Cardiac muscle cell (in vitro differentiated cells and primary cell): ENCODE measurements at places on chromosomes 11 and 22.

GRCh38 chr11:14336507-14337503 lies 22.2 kb downstream of the RRAS2 start:
- DNase-seq: no peak

DNA sequence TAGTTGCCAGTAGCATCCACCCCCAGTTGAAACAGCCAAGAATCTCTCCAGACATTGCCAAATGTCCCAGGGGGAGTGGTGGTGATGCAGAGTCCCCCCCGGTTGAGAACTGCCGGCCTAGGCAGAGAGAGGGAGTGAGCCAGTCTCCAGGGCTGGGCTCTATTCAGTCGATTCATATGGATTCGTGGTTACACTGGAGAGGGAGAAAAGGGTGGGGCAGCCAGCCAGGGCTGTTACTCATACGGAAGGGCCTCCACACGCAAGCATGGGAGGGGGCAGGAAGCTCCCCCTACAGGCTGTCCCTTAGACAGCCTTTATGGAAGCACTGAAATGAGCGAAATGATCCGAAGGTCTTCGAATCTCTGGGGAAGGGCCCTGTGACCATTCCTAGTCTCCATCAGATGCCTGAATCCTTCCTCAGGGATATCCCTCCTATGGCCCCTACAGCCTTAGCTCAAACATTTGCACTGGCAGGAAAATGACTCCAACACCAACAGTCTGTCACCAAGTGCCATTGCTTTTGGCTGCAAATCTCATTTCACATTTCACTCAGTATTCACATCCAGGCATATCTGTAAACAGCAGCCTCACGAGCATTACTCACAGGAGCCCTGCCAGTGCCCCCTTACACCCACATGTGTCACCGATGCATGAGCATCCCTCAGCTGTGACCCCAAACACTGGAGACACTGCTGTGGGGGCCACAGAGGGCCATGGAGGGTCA lies 18.4 kb upstream of the TLCD5 start:
- no peak for DNase-seq

- peak; percentile 50 for DNase-seq
Observed at GRCh38 chr11:114026355-114026754, 33.2 kb upstream of the ZBTB16 start.

GRCh38 chr22:38413085-38414008 lies 41.7 kb downstream of the KCNJ4 start:
- DNase-seq: peak; percentile 16

DNA sequence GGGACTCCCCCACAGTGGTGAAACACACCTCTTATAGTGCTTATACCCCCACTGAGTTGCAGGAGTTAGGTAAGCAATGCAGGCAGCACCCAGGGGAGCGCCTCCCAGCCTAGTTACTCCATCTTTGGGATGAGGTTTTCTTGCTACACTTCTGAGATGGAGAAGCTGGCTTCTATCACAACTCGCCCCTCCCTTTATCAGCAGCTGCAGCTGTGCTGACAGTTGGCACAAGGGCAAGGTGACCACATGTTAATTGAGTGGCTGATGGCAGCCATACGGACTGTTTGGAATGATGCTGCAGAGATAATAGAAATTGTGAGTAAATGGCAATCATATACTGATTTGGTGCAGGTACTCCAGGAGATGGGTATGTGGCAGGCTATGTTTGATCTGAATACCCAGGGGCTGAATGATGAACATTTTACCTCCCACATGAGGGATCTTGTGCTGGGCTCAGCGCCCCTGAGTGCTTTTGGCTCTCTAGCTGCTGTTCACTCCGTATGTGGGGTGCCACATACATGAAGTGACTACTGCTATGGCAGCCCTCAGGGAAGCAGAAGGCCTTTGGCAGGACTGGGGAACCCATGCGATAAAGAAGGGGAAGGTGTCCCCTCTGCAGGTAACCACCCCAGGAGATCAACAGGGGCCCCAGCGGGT lies 29.2 kb upstream of the KCNA4 start:
- no peak for DNase-seq

GRCh38 chr11:35250621-35251020 lies 111.7 kb downstream of the CD44 start:
- no peak for DNase-seq

GRCh38 chr22:29306175-29306834 lies at the start of gene GAS2L1:
GAS2L1 (plus strand) TSS chr22:29306650; CDS start chr22:29308106, 1,456 bp downstream.
- peak; percentile 89 for DNase-seq

GRCh38 chr22:35394011-35394312 lies 6.0 kb upstream of the MCM5 start:
- DNase-seq: no peak

DNA sequence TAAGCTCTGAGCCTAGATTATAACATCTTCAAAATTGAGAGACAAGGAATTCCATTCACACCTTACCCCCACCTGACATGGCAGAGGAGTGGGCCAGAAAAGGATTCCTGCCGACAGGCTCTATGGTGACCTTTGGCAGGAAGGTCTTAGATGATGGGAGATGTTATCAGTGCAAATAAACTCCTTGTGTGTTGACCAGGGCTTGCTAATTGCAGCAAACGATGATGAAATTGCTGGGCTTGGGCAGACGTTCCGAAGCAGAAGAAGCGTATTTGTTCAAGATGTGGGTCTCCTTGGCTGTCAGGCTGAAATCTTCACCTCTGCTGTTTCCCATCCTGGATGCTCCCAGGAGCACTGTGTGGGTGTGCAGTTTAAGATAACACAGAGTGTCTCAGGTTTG lies 183.7 kb upstream of the CADM1 start:
- DNase-seq: no peak

- DNase-seq: no peak
Observed at GRCh38 chr11:57643802-57644201, 5.9 kb downstream of the YPEL4 start.

DNA sequence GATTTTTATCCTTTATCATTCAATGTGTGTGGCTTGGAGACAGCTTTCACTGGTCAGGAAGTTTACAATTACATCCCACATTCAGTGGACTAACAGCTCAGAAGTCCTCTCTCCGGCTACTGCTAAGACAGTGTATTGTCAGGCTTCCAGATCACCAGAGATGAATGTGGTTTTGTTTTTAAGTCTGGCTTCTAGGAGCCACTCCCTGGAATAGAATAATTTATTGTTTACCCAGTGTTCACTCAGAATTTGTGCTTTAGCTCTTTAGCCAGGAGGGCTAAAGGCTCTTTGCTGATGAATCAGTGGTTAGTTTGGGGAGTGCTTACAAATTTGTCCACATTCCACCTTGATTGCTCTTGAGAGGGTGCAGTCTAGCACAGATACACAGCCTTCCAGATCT lies 26.5 kb downstream of the TRIM77 start:
- no peak for DNase-seq

DNA sequence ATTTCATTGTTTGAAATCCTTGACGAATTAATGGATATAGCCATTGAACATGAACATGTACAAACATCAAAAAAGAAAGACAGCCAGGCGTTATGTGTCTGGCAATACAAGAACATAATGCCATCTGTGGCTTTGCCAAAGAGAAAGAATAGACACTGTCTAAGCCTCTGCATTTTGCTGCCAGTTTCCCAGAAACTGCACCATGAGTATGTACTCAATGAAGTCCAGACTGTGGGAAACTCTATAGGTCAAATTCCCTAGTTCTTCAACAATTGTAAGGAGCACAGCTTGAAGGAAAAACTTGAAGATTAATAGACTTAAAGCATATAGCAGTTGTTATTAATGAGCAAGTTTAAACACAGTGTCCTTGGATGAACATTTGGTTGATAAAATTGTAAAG lies 71.3 kb downstream of the BBOX1 start:
- no peak for DNase-seq

DNA sequence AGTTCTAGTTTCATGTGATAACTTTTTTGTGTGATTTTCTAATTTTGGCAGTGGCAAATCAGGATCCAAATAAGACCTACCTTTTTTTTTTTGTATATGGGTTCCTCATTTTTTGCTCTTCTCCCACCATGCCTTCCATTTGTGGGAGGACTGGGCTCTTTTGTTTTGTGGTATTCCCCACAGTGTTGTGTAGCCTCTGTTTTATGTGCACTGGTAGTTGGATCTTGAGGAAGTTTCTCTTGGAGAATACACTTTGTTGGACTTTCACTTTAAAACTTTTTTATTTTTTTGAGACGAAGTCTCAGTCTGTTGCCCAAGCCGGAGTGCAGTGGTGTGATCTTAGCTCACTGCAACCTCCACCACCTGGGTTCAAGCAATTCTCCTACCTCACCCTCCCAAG lies 39.7 kb downstream of the PPP6R3 start:
- no peak for DNase-seq

GRCh38 chr22:38191055-38191454 lies 9.4 kb upstream of the PLA2G6 start:
- no peak for DNase-seq

DNA sequence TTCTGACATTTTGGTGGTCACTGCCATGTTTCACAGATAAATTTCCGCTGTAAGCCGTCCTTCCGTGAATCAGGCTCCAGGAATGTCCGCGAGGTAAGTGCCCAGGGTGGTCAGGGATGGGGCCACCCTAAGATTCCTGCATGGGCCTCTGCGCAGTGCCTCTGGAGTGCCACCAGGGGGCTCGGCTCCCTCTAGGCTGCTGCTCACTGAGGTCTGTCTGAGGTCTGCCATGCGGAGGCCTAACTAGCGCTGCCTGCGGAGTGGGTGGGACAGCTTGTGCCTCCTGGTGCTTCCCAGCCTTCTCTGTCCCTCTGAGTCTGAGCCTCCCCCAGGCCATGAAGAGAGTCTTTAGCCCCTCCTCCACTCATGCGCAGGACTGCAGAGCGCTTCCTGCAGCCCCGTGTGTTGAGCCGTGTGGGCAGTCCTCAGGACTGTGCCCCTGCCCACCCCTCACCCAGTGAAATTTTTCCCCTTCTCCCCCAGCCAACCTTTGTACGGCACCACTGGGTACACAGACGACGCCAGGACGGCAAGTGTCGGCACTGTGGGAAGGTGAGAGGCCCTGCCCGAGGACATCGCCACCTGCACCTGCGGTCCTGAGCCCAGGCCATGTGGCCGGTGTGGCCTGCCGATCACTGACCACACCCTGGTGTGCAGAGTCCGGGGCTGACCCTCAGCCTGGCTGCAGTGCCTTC lies 11.9 kb upstream of the MDK start:
- DNase-seq: peak; percentile 88

- DNase-seq: peak; percentile 46
Observed at GRCh38 chr22:43828998-43829782, 17.1 kb upstream of the EFCAB6 start.

- peak; percentile 55 for DNase-seq
Observed at GRCh38 chr11:72239849-72240460, 4.0 kb downstream of the PHOX2A start.

GRCh38 chr22:48258064-48258701 lies 1495.7 kb downstream of the TBC1D22A start:
- DNase-seq: no peak

DNA sequence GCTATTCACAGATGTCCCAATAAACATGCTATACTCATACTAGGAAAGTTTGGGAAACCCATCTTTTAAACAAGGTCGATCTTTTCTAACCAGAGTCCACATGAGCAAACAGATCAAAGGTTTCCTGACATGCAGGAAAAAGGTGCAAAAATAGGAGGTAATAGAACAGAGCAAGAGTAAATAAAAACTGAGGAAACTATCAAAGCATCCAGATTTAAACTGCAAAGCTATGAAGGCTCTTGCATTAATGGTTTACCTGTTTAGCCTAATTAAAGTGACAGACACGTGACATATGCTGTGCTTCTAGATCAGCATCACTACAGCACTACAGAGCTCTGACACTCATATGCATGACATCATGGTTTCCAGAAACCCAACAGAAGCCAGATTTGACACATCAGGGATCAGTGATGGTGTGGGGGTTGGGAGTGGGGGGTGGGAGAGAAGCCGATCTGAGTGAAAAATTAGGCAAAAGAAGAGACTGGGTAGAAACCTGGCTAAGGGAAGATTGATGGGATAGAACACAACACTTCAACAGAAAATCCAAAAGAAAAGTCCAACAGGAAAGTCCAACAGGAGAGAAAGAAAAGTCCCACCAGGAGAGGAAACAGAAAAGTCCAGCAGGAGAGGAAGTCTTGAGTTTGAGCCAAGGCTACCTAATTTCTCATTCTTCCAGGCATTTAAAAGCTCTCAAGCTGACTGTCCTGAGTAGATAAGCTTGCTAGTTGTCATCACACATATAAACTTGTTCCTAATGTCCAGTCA lies 262.3 kb downstream of the SOX6 start:
- no peak for DNase-seq

DNA sequence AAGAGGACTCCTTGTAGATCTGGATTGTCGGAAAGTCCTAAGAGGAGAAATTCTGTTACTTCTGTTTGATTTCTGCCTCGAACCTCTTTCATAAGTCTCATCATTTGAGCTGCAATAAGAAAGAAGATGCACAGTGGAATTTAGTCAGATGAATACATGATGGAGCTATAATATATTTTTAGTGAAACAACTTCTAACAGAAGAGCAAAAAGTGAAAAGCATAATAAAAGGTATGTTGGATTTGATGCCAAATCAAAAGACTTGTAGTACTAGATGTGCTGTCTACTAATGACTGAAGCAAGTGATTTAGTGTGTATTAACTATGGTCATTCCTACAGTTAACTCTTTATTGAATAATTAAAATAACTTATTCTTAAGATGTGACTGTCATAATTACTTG lies at the start of gene OR5AP2:
OR5AP2 (minus strand) TSS at position 101 of the 400 bp plus-strand sequence; CDS start at position 101, 0 bp downstream.
- DNase-seq: no peak

DNA sequence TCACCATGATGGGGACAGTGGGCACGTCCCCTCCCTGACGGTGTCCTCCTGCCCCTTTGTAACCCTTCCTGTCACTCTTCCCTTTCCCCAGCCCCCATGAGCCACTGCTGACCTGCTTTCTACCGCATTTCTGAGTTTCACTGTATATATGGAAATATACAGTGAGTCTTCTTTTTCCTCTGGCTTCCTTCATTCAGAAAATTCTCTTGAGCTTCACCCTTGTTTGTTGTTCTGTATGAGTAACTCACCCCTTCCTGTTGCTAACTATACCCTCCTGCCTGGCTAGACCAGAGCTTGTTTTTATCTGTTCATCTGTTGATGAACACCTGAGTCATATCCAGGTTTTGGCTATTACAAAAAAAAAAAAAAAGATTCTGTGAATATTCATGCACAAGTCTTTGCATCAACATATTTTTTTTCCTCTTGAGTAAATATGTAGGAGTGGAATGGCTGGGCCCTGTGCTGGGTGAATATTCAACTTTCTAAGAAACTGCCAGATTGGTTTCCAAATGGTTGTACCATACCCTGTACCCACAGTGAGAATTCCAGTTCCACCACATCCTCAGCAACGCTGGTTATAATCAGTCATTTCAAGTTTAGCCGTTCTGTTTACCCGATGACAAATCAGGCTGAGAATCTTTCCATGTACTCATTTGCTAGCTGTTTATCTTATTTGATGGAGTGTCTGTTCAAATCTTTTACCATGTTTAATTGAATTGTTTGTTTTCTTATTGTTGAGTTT lies 62.0 kb downstream of the IGF2 start:
- DNase-seq: peak; percentile 53
